ENCODE measurements at places on chromosomes 4 and X.

DNA sequence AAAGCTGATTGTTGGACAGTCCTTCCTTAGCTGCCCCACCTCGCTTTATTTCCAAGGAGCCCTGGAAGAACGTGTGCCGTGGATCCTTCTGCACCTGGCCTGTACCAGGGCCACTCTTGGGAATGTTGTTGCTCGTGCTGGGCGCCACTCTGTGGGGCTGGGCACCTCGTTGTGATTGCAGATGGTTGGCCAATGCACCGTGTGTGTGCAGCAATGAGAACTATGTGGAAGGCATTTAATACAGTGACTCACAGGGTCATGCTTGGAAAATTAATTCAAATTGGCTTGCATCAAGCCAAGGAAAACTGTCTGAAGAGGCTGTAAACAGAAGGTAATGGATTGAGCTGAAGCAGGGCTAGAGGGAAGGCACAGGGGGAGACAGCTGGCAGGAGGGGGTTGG is 37.0 kb upstream of the CD99L2 start:
- DNase-seq, result no peak

DNA sequence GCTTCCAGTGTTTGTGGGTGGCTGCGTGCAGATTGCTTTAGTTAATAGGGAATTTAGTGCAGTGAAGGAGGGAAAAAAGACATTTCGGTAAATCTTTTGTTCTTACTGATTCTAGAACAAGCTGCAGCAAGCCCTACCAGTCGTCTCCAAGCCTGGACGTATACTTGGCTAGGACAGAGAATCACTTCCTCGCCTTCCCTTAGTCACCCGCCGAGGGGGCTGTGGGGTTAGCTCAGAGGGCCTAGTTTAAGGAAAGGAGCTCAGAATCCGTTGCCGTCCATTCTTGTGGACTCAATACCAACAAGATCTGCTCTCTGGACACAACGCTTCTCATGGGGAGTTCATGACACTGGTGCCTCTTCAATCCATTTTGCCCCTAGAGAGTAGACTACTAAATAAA is 36.3 kb upstream of the FAT1 start:
- no peak for DNase-seq

GRCh38 chr4:54614149-54614548 is 43.6 kb upstream of the KIT start:
- no peak for DNase-seq

DNA sequence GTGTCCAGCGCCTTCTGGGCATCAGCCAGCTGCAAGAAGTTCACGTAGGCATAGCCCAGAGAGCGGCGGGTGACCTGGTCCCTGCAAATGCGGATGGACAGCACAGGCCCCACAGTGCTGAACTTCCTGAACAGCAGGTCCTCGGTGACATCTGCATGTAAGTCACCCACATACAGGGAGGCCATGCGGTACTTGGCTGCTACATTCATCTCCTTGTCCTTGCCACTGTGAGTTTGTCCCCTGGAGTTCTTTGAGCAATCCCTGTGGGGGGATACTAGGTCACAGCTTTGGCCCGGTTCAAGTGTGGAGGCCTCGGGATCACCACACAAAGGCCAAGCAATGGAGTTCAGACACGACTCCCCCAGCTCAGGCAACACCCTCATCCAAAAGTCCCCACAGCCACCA is 776 bp downstream of the PABPC4L start:
- DNase-seq, result no peak

- DNase-seq, result no peak
These were observed 46.1 kb downstream of the CXorf58 start for GRCh38 chrX:23953908-23954269.

GRCh38 chrX:41317477-41318208 is 16.3 kb upstream of the DDX3X start:
- DNase-seq, result no peak

GRCh38 chr4:99126376-99126775 is 17.7 kb downstream of the ADH4 start:
- DNase-seq, result no peak

DNA sequence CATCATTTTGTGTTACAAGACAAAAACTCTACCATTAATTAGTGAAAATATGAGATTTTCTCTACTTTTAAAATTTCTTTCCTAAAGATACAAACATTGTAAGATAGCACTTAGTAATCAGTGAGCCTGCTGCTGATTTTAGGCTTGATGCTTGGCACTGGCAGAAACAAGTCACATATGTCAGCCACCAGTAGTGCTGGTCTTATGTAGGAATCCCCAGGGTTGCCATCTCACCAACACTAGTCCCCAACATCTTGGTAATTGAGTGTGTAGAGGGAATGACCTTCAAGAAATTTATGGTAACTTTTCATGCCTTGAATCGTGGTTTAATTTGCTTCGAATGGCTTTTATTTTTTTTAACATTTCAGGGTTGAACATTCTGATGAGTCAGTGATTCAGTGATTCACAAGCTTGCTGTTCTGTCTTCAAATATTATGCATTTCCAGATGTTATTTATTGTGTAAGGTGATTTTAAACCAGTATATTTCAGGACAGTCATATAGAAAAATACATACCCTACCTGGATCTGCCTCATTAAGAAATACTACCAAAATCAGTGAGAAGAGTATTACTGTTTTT is 11.9 kb downstream of the EXOC1 start:
- DNase-seq, result no peak

DNA sequence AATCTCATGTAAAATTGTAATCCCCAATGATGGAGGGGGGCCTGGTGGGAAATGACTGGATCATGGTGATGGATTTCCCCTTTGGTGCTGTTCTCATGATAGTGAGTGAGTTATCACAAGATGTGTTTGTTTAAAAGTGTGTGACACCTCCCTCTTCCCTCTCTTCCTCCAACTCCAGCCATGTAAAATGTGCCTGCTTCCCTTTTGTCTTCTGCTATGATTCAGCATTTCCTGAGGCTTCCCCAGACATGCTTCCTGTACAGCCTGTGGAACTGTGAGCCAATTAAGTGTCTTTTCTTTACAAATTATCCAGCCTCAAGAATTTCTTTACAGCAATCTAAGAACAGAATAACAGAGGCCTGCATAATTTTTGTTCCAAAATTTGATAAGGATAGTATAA is 85.2 kb downstream of the ANAPC10 start:
- no peak for DNase-seq

DNA sequence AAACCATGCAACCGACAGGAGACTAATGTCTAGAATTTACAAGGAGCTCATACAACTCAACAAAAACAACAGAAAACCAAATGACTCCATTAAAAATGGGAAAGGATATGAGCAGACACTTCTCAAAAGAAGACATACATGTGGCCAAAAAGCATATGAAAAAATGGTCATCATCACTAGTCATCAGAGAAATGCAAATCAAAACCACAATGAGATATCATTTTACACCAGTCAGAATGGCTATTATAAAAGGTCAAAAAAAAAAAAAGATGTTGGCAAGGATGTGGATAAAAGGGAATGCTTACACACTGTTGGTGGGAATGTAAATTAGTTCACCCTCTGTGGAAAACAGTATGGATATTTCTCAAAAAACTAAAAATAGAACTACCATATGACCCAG is 50.5 kb upstream of the CHRDL1 start:
- DNase-seq, result no peak

- DNase-seq, result no peak
These were observed 341.3 kb downstream of the ADGRL3 start for GRCh38 chr4:61541459-61541858.

DNA sequence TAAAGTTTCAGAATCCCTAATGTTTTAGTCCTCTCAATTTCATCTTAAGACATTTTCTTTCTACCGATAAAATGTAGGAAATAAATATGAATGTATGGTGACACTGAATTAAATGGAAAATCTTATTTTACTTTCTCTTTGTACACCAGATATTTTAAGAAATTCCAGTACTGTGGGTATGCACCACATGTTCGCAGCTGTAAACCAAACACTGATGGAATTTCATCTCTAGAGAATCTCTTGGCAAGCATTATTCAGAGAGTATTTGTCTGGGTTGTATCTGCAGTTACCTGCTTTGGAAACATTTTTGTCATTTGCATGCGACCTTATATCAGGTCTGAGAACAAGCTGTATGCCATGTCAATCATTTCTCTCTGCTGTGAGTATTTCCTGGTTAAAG is 26.9 kb downstream of the C4orf46 start:
- DNase-seq, result no peak

DNA sequence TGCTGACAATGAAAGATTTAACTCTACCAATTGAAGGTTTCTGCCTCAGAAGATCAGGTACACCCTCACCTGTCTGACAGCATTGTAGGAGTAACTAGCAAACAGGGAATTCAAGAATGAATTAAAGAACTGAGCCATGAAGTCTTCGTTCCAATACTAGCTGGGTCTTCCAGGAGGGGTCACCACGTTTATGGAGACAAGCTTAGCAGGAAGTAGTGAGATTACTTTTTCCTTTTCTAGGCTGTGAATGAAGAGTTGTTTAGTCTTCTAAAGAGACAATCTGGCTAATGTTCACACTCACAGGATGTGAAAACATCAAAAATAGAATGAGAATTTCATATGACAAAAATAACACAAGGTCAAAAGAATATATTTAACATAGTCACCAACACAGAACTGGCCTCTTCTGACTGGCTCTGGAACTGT is 54.9 kb downstream of the REELD1 start:
- no peak for DNase-seq

GRCh38 chr4:32607978-32608377 is 1887.8 kb downstream of the PCDH7 start:
- DNase-seq, result no peak

DNA sequence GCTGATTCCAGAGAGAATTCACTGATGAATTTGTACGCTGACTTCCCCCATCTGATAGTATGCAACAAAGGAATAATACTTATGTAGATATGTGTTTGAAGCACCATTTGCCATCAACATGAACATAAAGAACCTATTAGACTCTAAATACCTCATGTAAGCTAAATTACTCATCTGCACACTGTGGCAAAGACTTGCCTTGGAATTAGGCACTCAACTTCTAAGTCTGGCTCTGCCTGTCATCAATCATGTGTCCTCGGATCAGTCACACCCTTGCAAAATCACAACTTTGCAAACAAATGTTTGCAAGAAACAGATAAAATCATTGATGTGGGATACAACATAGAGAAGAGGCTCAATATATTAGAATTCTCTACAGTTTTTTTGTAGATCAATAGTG is 169.9 kb upstream of the LDB2 start:
- no peak for DNase-seq

- DNase-seq, result no peak
These were observed 183.7 kb downstream of the FBXW7 start for GRCh38 chr4:152352215-152352614.

GRCh38 chr4:176545872-176546271 is 226.1 kb downstream of the SPCS3 start:
- no peak for DNase-seq

Measured in SW480 (cell line).